ENCODE measurements at places on chromosomes 1 and 21.
A peak's percentile ranks its signal among the peaks of the same experiment; 100 is the strongest.

DNA sequence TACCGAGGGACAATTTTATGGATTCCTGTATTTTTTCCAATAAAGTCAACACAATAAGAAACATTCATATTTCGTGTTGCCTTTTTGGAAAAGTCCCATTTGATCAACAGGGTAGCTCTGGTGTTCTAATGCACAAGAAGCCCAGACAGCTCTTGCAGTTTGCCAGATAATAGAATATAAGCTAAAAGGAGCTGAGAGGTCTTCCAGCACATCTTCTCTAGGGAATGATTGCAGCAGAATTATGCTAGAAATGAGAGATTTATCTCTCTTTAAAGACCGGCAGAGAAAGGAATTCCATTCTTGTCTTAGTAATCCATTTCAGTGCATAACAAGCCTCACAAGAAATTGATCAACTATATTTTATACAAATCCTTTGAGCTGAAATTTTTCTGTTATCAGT, 25.0 kb upstream of the DDX59 start:
- no peak for DNase-seq

GRCh38 chr1:32454726-32455125, 10.1 kb upstream of the ZBTB8B start:
- DNase-seq, result no peak

- DNase-seq, result no peak
Observed at GRCh38 chr1:228366062-228366865, 40.4 kb downstream of the TRIM11 start.

DNA sequence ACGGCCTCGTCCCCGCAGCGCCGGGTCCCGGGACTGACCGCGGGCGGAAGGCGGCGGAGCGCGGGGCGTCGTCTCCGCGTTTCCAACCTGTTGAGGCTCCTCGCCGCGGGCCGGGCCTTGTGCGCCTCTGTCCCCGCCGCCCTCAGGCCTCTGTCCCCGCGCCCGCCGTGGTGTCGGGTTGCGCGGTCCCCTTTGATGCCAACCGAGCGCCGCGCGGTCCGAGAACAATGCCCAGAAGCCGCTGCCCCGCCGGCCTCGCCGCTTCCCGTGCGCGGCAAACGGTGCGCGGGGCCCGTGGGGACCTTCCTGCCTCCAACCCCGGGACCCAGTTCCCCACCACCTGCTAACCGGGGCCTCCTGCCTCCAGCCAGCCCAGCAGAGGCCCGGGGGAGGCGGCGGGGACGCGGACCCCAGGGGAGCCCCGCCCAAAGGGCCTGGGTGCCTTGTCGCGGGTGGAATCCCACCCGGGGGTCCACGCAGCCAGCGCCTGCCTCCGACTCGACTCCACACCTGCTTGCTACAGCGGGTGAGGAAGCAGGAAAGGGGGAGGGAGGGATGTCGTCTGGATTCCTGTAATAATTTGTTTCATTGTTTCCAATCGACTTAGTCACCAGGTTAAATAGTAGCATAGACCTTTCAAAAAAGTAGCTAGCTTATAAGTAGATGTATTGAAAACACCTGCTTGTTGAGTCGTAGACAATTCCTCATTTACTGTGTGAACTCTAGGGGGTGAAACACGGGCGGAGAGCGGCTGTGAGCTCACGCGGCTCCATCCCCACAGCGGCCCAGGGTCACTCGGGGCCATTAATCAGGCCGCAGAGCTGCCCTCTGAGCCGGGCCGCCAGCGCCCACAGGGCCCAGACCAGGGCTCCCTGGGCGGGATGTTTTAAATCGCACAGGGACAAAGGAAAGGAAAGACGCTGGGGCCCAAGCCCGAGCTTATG, 1.1 kb downstream of the COL18A1 start:
- no peak for DNase-seq

- no peak for DNase-seq
Observed at GRCh38 chr1:183215076-183215720, 29.1 kb downstream of the LAMC2 start.

DNA sequence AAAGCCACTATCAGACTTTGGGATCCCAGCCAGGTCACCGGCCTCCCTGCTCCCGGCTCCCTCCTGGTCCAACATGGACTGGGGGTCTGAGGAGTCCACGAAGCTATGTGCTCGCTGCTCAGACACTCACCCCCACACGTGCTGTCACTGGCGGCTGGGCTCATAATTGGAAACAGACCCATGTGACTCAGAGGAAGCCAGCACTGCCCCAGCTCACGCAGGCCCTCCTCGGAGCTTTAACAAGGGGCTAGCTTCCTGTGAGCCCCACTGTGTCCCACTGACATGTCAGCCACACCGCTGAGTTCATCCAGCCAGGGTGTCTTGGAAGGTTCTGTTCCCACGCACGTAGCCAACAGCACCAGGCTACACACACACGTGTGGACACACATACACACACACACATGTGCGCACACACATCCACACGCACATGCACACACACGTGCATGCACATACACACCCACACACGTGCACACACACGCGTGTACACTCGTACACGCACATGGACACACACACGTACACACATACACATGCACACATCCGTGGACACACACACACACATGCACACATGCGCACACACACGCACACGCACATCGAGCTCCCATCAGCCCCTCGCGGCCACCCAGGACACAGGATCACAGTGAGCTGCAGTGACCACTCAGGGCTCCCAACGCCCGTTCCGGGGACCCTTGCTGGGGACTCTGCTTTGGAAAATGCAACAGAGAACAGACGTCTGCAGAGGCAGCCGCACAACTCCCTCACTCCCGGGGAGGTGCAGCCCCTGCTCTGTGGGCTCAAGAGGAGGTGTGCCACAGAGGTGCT, 18.4 kb upstream of the COL6A2 start:
- no peak for DNase-seq

DNA sequence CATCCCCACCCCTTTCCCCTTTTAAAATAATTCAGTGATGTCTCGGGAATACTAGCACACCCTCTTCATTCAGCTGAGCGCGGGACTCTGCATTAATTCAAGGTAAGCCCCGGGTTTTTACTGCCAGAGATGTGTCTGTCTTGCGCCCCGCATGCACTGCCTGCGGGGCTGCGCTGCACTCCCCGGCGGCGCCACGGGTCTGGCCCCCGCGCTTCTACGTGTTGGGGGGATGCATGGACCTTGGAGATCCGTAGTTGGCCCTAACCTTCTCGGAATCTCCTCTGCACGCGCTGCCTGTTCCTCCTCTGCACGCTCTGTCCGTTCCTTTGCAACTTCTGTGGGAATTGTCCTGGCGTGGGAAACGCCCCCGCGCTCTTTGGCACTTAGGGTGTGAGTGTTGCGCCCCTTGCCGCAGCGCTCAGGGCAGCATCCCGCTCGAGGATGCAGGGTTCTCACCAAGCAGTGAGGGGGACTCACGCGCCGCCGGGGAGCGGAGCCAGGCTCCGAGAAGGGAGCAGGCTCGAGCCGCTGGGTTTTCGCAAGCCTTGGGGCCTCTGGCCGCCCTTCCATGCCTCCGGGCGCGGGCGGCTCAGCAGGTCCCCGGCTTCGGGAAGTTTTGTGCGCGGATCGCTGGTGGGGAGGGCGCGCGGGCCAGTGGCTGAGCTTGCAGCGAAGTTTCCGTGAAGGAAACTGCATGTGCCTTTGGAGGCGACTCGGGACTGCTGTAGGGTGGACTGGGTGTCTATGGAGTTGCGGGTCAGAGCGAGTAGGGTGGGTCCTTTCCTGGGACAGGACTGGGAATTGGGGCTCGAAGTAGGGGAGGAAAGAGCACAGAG, 165.1 kb upstream of the CACNA1E start:
- DNase-seq, result no peak

DNA sequence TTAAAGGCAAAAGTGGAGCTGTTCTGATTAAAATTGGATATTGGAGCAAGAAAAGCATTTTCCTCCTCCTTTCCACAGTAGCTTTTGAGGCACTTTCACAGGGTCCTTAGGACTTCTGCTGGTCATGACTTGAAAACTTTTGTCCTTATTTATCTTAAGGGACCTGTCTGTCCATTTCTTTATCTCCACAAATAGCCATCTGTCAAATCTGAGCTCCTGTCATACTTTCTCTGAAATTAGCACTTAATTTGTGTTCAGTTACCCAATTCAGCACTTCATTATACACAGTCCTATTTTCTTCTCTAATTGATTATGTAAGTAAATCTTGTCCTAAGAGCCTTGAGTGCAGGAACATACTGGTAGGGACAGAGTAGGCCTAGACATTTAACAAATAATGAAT, 9.8 kb downstream of the POU2F1 start:
- DNase-seq, result no peak

GRCh38 chr1:67479146-67479891, 49.1 kb upstream of the SERBP1 start:
- DNase-seq, result no peak

DNA sequence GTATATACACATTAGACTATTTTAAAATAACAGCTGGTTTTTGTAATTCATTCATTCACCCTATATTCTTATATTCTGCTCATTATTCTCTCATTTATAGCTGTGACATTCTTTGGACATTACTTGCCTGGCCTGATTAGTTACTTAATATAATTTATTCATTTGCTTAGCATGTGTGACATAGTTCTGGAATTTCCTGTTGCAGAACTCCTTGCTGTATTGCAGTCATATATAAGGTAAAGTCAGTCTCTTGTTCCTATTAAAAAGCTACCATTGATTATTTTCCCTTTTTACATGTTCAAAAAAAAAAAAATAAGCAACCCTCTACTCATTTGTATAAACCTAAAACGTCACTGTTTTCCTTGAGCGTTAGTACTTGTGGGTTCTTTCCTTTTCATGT, 23.9 kb downstream of the GNAT2 start:
- no peak for DNase-seq

DNA sequence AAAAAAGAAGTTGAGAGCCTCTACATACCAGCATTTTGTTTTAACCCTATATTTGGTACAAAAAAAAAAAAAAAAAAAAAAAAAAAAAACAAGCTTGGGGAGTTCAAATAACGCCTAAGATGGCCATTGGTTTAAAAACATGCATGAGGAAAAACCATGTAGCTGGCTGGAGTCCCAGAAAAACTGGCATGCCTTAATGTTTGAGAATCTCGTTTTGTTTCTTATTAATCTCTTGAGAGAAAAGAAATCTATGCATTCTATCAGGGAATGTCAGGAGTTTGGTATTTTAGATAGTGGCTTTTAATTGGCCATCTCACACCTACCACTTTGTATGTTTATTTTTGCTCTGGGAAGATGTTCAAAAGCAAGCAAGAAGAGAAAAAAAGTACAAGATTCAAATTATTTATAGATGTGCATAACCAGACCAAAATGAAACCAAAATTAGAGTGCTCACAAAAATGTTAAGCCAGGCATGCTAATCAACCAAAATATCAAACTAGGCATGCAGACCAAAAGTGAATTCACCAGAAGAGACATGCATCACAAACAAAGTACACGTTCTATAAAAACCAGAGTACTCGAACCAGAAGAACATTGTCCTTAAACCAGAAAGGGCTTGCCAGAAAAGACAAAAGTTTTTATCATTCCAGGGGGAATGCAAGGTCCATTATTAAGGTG, 156.6 kb downstream of the AK5 start:
- DNase-seq, result peak; percentile 80

- DNase-seq, result no peak
Observed at GRCh38 chr1:3639397-3639911, 10.4 kb downstream of the WRAP73 start.

- no peak for DNase-seq
Observed at GRCh38 chr1:150083907-150084306, 16.3 kb downstream of the VPS45 start.

DNA sequence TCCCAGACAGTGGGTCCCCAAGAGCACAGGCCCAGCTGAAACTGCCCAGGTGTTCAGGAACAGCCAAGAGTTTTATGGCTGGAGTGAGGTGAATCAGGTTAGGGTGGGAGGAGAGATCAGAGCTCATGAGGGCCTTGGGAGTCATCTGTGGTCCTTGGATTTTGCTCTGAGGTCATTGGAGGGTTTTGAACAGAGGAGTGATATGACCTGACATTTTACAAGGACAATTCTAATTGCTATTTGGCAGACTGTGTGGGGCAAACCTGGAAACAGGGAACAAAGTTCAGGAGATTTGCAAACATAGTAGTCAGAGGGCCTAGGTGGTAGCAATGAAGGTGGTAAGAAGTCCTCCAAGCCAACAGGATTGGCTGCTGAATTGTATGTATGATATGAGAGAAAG, 31.1 kb upstream of the LRRN2 start:
- DNase-seq, result no peak

DNA sequence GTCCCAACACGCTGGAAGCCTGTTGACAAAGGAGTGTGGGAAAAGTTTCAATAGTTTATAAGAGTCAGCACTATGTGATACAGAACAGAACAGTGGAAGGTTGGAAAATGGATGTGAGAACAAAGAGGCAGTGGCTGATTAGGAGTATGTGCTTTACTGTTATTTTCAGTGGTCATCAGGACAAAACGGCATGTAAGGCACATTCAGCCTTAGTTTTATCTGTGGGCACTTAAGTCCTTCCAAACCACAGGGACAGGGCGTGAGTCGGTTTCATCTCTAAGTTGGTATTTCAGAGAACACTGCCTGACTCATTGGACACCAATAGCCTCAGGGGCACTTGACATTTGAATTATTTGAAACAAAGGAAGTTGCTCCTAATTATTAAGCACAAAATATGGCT, 306.9 kb downstream of the ASTN1 start:
- DNase-seq, result no peak

DNA sequence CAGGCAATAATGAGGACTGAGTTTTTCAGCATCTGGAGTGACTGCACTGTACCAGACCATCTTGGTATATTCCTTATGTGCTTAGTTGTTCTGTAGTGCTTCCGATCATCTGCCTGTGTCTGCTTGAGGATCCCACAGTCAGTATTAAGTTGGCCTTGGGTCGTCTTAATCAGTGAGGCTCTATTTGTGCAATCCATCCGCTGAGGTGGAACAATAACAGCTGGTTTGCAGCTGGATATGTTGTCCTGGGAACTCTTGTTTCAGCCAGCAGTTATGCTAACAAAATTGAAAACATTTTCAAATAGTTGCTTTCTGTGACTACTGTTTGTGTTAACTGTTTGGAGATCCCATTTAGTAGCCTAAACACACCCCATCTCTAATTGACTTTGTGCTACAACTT, 73.7 kb downstream of the LAMC1 start:
- DNase-seq, result no peak

DNA sequence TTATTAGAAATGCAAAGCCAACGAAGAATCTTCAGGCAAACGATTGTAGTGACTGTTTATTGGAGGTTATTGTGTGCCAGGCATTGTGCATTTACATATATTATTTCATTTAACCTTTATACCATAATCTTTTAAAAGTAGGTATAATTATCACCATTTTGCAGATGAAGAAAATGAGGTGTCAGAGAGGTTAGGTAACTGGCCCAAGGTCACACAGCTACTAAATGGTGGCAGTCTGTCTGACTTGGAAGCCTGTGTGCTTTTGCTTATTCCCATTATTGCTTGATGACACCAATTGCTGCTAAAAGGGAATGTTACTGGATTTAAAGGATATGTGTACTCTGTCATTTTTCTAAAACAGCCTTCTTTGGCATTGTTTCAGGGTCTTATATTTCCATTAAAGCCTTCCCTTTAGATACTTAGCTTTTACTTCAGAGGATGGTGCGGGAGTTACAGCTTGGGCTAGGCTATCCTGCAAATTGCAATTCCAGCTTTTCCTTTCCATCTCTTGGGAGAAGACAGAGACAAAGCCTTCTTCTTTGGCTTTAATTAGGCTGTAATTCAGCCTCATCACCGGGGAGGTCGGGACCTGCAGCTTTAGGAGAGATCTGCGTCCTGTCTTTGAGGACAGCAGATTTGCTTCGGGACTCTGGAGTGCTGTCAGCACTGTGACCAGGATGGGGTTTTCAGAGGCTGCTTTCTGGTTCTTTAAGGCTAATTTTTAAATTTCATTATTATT, 37.4 kb upstream of the ERRFI1 start:
- DNase-seq, result no peak

Data from astrocyte of the cerebellum (primary cell).